ENCODE measurements at places on chromosomes 11 and 22.
A peak's percentile ranks its signal among the peaks of the same experiment; 100 is the strongest.

DNA sequence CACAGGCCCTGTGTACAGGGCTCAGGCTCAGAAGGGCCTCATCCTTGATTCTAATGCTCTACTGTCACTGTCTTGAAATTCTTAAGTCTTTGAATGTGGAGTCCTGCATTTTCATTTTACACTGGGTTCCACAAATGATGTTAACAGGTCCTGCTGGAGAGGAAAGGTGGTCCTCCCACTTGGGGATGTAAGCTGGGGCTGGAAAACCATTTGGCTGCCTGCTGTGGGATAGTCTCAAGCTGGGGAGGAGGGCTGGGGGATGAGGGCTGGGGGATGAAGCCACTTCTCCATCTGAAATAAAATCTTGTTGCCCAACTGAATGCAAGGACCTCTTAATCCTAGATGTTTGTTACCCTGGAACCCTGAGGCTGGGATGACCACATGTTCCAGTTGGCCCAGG lies 423.0 kb downstream of the TENM4 start:
- no peak for DNase-seq

- DNase-seq = no peak
These were observed 441.1 kb upstream of the CCDC90B start for GRCh38 chr11:83727251-83727650.

GRCh38 chr11:88379130-88379529 lies 41.6 kb upstream of the CTSC start:
- DNase-seq = no peak

DNA sequence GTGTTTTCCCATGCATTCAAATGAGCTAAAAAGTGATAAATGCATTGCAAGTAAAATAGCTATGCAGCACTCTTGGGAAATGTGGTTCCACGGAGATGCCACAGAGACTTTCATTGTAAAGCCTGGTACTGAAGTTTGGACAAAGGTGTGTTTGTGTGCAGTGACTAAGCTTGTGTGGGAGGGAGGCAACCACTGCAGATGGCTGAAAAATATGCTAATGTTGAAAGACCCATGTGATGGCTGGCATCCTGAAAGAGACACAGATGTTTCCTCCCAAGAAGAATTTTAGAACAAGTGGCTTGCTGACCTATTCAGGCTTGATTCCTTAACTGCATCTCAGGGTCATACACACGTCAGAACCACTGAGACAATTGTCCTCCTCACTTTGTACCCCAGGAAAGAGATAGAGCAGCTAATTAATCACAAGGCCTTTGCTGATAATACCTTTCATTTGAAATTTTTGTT lies 73.8 kb downstream of the FAM76B start:
- peak; percentile 69 for DNase-seq

DNA sequence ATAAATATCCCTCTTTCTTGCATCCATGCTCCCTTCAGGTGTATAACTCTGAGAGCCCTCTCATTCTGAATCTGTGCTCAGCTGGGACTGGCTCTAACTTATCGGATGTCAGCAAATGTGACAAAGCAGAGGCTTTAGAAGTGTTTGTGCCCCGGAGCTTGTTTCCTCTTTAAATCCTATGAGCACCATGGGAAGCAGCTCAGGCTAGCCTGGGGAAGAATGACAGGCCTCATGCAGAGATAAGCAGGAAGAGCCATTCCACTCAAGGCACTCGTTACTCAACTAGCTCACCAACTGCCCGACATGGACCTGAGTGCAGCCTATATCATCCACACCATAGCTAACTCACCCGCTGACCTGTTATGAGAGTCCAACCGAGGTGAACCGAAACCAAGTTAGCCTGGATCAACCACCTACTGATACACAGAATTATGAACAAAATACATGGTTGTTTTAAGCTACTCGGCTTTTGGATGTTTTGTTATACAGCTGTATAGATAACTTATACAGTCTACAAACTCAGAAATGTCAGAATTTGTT lies 990.7 kb downstream of the NTM start:
- DNase-seq = no peak

DNA sequence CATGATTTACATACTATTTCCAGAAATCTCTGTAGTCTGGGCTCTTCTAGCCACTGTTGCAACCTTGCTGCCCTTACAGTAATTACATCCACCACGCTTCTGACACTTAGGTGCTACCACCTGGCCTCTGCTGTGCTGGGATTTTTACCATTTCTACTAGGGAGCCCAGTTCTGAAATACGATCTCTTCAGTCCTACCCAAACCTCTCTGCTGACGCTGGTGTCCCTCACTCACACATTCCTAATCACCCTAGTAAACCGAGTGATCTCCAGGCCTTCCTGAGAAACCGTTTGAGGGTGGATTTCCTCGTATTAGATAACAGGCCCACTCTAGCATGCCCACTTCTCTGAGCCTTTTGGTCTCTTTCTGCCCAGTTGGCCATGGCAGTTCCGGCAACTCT lies 588.9 kb upstream of the CADM1 start:
- DNase-seq = no peak

DNA sequence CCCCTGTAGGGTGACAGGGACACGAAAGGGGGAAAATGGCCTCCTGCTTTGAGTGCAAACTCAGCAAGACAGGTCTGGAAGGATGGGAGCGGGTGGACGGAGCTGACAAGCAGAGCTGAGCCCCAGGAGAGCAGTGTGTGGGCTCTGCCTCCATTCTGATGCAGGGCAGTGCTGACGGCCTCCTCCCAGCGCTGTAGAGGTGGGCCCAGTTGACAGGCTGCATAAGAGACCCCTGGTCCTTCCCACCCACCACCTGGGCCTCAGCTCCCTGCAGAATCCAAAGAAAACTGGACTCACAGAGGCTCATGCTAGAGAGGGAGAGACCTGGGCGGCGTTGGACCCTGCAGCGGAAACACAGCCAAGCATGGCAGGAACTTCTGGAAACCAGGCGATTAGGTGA lies 1113.4 kb downstream of the BRD1 start:
- no peak for DNase-seq

- DNase-seq = no peak
These were observed 18.4 kb upstream of the TLCD5 start for GRCh38 chr11:120306519-120307242.

DNA sequence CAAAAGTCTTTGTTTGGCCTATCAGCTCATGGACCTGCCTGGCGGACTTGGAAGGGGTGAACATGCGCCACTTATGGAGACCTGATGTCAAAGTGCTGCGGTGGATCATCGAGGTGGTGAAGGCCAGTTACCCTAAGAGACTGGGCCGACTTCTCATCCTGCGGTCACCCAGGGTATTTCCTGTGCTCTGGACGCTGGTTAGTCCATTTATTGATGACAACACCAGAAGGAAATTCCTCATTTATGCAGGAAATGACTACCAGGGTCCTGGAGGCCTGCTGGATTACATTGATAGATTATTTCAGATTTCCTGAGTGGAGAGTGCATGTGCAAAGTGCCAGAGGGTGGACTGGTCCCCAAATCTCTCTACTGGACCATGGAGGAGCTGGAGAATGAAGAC lies 17.9 kb downstream of the ALKBH3 start:
- no peak for DNase-seq

- DNase-seq = no peak
These were observed 831.2 kb downstream of the METTL15 start for GRCh38 chr11:28939381-28939780.

- DNase-seq = no peak
These were observed 4.9 kb downstream of the LRRC75B start for GRCh38 chr22:24587948-24588347.

DNA sequence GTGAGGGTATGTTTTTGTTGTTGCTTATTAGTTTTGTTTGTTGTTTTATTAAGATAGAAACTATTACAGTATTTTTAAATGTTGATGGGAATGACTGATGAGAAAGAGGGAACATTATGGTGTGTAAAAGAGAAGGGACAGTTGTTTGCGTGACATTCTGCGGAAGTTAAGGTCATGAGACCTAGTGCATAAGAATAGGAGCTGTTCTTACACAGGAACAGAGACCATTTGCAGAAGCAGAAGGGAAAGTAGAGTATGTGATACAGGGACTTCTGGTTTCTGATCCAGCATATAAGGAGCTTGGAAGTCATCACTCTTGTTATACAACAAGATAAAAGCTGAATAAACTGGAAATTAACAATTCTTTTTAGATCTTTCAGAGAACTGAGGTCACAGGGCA lies 299.2 kb upstream of the API5 start:
- no peak for DNase-seq

GRCh38 chr22:32617903-32618302 lies 143.3 kb downstream of the FBXO7 start:
- no peak for DNase-seq

DNA sequence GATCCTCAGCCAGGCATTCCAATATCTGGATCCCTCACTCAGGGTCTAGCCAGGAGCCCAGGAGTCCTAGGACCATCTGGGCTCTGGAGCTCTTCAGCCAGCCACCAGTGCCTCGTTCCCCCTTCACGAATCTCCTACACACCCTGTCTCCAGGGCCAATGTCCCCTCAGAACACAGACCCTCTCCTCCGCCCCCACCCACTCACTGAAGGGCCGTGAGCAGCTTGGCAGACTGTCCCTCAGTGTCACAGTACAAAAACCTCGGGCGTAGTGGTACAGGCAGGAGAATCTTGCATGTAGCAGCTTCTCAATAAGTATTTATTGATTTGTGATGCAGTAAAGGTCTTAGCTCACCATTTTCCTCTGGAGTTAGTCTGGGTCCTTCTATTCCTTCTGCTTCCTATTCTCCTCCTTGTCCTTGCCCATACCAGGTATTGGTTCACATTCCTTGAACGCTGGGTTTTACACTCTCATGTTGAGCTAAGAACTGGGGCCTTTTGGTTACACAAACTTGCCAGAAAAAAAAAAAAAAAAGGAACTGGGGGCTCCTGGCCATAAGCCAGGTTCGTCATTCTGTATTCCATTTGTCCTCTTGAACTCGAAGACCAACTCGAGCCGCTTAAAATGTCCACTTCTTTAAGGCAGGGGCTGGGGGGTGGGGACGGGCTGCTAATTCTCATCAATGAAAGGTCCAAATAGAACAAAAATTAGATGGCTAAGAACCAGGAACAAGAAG lies 2.3 kb downstream of the CXCR5 start:
- no peak for DNase-seq

- DNase-seq = no peak
These were observed 33.5 kb upstream of the CRTAM start for GRCh38 chr11:122804796-122805195.

GRCh38 chr11:66841861-66842260 lies 1.4 kb upstream of the RCE1 start:
- DNase-seq = no peak

DNA sequence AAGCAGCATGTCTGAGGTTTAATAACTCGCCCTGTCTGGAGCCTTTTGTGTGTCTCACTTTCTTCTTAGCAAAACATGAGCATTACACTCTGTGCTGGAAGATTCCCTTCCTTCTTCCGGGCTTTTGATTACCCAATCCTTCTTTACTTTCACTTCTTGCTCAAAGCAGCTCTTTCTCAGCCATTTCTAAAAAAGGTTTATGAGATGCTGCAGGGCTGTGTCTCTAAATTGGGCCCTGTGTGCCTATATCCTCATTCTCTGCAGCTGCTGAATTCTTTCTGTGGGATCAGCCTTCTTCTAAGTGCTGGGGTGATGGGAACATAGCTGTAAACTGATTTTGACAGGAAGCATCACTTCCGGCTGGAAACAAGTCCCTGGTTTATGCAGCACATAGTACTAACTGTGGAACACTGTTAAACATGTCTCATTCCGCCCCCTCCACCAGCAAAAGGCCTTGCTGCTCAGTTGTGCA lies 71.8 kb downstream of the PIWIL4 start:
- no peak for DNase-seq

GRCh38 chr11:75454987-75455386 lies 22.0 kb upstream of the KLHL35 start:
- DNase-seq = no peak

- no peak for DNase-seq
These were observed 772.8 kb upstream of the RAG2 start for GRCh38 chr11:37370817-37371216.

DNA sequence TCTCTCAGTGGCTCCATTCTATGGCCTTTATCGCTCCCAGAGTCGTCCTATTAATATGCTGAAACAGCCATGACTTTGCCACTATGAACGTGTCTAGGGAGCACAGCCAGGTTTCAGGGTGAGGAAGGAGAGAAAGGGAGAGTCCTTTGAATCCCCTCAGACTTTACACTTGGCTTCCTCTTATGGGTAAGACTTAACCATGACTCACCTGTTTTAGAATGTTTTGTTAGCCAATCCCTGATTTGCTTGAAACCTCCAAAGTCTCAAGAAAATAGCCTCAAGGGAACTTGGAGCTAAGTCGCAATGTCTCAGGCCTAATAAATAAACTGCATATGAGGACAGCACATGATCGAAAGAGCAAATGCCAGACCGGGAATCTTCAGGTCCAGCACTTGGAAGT lies 131.2 kb upstream of the RCN1 start:
- no peak for DNase-seq

DNA sequence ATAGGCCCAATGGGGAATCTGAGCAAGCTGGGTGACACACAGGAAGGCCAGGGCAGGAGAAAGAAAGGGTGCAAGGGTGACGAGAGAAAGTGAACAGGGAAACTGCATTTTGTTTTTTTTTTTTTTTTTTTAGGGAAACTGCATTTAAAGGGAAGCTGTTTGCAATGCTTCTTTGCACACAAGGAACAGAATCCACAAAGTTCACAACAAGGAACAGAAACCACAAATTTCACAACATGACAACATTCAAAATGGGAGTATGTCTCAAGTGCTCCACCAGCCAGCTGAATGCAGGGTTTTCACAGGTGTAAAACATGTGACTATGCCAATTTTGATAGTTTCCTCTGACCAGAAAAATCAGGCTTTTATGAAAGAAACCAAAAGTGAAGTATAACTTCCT lies 6.8 kb upstream of the PLAAT3 start:
- no peak for DNase-seq

DNA sequence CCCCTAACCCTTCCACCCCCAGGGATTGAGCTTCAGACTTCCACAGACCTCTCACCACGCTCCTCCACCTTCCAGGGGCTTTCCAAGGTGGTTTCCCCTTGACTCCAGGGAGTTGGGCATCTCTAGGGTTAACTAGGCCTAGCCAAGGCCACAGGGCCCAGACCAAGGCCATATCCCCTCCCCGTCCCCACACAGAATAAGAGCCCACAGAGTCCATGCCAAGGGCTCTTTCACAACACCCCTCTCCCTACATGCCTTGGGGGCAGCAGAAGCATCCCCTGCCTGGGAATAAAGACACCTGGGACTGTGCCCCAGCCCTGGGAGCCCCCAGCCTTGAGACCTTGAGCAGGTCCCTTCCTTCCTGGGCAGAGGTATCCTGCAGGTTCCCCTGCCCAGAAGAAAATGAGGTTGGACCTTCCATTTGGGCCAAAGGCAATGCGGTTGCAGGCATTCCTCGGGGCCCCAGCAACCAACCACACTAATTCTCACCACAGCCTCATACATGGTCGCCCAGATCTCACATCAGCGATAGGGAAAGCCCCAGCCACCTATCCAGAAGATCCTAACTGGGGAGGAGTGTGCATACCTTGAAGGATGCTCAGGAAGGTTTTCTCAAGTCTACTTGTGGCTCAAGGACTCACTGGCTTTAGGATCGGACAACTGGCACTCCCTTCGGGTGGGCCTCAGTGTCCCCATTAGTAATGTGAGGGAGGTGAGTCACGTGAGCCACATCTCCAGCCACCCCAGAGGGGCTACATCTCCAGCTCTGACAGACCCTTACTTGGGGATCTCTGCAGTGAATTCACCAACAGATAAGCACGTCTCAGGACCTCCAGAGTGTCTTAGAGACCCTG lies 1.7 kb downstream of the GDPD5 start:
- DNase-seq = no peak
